IMR-90 (cell line): ENCODE measurements at places on chromosomes 1 and 21.
A peak's percentile ranks its signal among the peaks of the same experiment; 100 is the strongest.

GRCh38 chr1:242691610-242691945 is 167.1 kb upstream of the PLD5 start:
- DNase-seq, result no peak

DNA sequence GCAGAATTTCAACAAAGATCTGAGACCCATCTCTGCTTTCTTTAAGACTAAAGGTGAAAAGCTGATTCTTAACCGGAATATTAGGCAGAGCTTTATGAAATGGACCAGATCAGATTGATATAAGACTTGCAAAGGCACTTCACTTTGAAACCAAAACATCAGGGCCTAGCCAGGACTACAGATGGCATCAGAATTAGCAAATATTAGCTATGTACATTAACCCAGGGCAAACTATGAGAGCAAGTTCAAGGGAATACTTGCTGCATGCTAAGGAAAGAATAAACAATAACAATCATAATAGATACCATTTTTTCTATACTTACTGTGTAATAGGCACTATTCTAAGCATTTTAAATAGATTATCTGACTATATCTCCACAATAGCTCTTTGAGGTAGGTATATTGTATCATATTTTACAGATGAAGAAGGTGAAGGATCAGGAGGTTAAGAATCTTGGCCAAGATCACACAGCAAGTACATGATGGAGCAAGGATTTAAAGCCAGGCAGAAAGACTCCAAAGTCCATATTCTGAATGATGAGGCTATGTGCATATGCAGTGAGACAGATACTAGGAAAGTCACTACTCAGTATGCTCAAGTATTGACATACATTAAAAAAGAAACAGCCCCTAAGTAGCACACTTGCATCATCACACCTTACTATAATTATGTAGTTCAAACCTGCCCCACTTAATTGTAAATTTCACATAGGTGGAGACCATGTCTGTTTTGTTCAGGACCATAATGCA is 209.3 kb upstream of the PKN2 start:
- DNase-seq, result no peak

- no peak for DNase-seq
Measured at GRCh38 chr1:7420098-7420445, 351.0 kb upstream of the VAMP3 start.

- no peak for DNase-seq
Measured at GRCh38 chr21:34724857-34725195, 56.0 kb downstream of the CLIC6 start.

DNA sequence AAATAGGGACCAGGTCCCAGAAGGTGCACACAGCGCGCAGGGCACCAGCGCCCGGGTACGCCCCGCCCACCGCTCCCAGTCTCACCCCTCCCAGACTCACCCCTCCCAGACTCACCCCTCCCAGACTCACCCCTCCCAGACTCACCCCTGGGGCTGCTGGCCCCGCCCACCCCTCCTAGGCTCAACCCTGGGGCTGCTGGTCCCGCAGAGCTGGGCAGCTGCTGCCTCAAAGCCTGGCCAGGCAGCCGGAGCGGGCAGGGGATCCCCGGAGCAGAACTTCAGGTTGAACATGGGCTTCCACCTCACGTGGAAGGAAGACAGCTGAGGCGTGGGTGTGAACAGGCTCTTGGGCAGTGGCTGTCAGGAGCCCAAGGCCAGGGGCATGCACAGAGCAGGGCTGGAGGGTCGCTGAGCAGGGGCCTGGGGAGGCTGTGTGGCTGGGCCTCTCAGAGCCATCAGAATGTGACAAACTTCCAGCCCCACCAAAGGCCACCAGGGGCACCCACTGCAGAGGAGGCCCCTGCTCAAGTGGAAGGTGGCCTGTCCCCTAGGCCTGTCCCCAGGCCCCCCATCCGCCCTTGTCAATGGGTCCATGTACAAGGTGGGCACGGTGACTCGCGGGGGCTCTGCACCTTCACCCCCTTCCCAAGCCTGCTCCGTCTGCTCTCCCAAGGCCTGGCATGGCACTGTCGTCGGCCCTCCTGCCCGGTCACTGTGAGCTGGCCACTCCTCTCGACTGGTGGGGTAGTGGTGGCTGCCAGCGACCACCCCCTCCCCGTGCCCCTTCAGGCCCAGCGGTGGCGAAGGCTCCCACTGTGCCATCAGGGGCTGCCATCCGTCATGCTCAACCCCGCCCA is 20.4 kb upstream of the SUMO3 start:
- no peak for DNase-seq

DNA sequence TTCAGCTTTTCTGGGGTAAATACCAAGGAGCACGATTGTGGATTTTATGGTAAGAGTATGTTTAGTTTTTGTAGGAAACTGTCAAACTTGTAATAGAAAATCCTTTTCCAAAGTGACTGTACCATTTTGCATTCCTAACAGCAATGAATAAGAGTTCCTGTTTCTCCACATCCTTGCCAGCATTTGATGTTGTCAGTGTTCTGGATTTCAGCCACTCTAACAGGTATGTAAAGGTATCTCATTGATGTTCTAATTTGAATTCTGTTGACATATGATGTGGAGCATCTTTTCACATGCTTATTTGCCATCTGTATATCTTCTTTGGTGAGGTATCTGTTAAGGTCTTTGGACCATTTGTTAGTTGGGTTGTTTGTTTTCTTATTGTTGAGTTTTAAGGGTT is 50.3 kb upstream of the RGS2 start:
- DNase-seq, result no peak

GRCh38 chr1:15408890-15409387 is 749 bp upstream of the EFHD2 start:
- DNase-seq, result no peak

DNA sequence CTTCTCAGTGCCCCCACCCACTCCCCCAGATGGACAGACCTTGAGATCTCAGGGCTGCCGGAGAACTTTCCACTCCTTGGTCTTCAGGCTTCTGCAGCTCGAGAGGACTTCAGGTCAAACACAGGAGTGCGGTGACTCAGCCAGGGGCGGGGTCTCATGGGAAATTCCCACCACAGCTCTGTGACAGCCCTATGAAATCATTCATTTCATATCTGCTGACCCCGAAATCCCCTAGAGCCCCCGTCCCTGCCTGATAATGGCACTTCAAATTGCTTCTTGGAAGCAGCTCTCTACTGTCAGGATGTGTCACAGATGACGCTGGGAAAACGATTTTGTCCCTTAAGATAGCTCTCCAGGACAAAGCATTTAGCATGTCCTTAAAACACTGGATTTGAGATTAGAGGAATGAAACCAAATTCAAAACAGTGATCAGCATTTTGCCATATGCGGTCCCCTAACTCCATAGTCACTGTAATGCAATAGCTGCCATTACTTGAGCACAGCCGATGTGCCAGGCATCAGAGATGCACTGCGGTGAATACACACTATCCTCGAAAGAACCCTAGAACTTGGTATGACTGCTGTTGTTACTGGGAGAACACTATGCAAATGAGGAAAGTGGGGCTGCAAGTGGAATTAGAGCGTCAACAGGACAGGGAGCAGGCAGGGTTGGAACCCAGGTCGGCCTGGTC is at the start of gene TNFRSF9:
Gene TNFRSF9 (minus strand): TSS at position 95 of the 692 bp plus-strand sequence. CDS start 845 bp downstream, outside the sequence.
- peak; percentile 54 for DNase-seq

- DNase-seq, result peak; percentile 78
Measured at GRCh38 chr1:224524679-224525078, 90.1 kb upstream of the WDR26 start.

DNA sequence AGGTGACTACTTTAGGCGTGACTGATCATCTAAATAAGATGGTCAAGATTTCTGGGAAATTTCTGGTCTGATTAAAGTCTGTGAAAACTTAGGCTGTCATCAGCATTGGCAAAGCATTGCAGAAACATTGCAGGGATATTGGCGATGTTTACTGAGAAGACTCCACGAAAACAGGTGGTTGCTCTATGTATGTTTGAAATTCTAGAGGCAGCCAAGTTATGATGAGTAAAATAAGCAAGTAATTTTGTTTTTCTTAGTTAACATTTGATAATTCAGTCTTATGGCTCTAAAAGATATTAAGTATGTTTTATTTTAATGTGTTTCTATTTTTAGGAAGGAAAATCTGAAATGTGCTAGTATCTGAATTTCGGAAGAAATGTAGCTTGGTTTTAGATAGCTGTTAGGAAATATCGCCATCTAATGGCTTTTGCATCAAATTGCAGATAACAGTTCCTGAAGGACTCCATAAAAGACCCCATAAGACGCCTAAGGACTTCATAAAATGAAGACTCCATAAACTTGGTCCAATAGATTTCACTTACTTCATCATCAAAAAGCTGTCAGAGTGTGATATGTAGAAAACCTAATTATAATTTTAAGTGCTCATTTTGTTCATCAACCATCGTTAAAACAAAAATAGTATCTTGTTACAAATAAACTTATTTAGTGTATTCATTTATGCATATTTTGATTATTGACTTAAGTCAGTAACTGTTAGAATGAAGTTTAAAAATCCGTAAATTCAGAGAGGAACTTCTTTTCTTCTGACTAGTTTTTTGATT is 344.6 kb downstream of the RYR2 start:
- DNase-seq, result peak; percentile 32

- no peak for DNase-seq
Measured at GRCh38 chr1:65319754-65320153, 10.4 kb downstream of the DNAJC6 start.

- DNase-seq, result no peak
Measured at GRCh38 chr1:197224160-197224559, 43.9 kb upstream of the CRB1 start.

- DNase-seq, result no peak
Measured at GRCh38 chr1:44499306-44499705, 94.3 kb downstream of the RNF220 start.

- DNase-seq, result peak; percentile 45
Measured at GRCh38 chr1:18091660-18092446, 15.7 kb upstream of the IGSF21 start.

DNA sequence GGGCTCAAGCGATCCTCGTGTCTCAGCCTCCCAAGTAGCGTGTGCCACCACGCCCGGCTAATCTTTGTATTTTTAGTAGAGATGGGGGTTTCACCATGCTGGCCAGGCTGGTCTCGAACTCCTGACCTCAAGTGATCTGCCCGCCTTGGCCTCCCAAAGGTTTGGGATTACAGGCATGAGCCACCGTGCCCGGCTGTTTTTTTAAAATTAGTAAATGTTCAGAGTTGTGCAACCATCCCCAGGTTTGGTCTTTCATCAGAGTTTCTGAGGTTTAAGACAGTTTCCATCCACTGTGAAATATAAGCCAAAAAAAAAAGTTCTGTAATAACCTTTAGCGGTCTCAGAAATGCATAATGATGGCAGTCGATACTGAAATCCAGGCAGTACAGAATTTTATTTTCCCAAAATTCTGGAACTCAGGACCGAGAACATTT is 550 bp upstream of the SYT11 start:
- DNase-seq, result no peak

GRCh38 chr1:201495551-201496295 is 11.2 kb downstream of the CSRP1 start:
- peak; percentile 67 for DNase-seq

GRCh38 chr1:25657883-25658760 is 41.5 kb downstream of the MAN1C1 start:
- no peak for DNase-seq

- peak; percentile 66 for DNase-seq
Measured at GRCh38 chr1:206672844-206673758, 11.6 kb upstream of the MAPKAPK2 start.

DNA sequence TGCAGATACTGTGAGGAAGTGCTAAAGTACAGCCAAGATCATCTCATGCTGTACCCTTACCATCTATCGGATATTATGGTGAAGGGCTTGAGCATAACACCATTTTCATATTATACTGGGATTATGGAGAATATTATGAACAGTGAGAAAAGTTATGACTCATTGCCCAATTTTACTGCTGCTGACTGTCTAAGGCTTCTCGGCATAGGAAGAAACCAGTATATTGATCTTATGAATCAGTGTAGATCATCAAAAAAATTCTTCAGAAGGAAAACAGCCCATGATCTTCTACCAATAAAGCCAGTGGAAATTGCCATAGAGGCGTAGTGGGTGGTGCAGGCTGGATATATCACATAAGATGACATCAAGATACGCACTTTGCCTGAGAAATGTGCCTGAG is 47.7 kb downstream of the PPIAL4G start:
- DNase-seq, result no peak

DNA sequence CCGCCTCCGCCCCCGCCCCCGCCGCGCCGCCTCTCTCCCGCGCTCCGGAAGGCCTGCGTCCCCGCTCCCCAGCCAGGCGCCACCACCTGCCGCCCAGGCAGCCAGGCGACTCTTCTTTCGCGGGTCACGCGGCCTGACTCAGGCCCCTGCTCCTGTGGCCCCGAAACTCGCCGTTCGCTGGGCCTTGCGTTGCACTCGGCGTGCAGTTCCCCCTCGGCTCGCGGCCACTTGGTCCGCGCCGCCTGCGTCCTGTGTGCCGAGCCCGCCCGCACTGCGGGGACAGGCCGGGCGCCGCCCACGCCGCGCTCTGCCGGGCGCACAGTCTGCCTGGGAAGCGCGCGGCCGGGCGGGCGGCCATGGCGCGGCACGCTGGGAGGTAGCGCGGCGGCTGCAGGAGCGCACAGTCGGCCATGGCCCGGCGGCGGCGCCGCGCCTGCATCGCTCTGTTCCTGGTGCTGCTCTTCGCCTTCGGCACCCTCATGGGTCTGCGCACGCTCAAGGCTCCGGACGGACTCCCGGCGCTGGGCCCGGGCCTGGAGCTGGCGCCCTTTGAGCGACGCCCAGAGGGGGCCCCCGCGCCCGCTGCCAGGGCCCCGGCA is at the start of gene MANEAL:
Gene MANEAL (plus strand): TSS at position 75 of the 599 bp plus-strand sequence. CDS start 336 bp downstream, at position 411.
- peak; percentile 54 for DNase-seq

GRCh38 chr1:43304314-43304681 is 3.5 kb downstream of the TIE1 start:
- DNase-seq, result no peak

- no peak for DNase-seq
Measured at GRCh38 chr1:226001963-226002666, 3.0 kb upstream of the SDE2 start.

DNA sequence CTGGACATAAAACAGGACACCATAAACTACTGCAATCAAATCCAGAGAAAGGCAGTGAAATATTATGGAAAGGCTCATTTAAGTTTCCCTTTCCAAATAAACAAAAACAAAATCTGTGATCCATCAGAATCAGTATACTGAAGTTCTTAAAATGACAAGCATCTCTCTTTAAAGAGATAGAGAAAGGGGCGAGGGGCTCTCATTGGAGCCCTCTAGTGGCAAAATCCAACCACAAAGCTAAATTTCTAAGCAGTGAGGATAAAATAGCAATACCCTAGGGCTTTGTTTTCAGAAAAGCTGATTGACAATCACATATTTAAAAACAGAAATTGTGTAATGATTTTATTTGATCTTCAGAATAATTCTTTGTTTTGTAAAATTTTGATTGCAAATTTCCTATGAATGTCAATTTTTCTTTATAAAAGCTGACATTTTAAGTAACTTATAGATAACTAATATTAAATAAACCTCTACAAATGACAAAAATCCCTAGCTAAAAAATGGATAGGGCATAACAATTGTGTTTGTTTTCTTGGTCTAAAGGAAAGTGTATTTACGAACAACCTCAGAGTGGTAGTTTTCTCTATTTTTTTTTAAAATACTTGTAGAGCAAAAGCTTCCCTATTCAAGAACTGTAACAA is 138.2 kb downstream of the COL24A1 start:
- peak; percentile 23 for DNase-seq
